Breast epithelium (tissue), 4 donors: ENCODE measurements at places on chromosomes 3 and 15.
A peak's percentile ranks its signal among the peaks of the same experiment; 100 is the strongest.

DNA sequence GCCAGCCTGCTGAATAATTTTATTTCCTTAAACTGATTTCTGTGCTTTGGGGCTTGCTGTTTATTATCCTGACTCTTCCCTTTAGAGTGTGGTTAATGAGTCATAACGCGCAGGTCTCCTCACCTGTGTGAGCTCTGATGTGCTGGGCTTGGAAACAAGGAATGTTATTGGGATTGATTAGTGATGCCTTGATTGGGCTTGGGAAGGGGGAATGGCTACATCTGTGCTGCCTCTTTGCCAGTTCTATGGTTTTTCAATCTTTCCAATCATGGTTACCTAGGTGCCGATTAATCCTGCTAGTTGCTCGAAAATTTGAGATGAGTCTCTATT, 161.0 kb downstream of the THSD4 start:
- no peak for DNase-seq

DNA sequence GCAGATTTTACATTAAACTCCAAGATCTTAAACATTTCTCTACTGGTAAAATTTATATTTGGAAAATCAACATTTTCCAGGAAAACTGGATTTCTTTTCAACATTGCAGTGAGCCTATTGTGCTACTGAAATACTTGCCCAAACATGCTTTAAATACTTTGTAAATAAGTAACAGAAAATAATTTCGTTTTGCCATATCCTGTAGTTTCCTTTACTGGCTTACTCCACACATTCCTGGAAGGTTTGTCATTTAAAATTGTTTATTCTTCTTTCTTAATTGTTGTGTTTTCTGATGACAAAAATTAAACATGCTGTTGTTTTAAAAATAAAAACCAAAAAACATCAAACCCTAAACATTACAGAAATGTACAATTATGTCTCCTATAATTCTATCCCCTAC, 22.0 kb downstream of the ACAD11 start:
- DNase-seq, result no peak

GRCh38 chr15:26023691-26024090, 160.6 kb upstream of the ATP10A start:
- DNase-seq, result no peak

DNA sequence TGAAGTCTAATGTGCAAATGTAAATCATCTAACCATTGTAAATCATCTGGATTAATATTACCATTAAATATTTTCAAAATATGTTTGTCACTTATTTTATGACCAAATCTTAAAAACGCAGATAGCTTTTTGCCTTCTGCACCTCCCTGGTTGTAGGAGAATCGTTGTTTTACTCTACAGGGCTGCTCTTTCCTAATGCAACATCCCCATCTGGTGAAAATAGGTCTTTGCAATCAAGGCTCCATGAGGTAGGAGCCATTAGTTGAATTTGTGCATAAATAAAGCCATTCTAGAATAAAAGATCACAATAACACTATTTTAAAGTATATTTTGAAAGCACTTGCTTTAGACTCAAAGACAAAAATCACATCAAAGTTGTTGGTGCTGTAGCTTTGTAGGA, 535.6 kb upstream of the AGTR1 start:
- no peak for DNase-seq

DNA sequence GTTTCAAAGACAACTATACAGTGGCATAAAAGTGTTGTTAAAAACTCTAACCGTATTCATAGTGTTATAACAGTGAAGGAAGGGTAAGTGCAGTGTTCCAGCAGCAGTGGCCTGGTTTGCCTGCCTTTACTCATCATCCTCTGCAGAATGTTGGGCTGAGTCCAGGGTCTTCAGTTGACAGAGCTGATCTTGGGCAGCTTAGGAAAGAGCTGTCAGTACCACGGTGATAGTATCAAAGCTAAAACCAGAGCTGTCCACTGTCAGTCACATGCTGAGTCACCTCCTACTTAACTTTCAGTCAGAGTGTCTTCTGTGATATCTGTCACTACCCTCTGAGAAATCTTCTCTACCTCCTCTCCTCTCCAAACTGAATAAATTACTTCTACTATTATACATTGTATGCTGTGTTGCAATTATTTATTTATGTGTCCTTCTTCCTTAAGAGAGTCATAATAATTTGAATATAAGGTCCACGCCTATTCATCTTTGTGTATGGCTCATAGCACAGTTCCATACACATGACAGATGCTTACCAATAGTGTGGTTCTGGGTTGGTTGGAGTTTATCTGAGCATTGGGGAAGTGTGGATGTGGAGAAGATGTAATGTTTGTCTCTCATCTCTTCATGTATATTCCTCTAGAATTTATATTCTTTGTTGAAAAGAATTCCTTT, 242.1 kb downstream of the ZIC1 start:
- DNase-seq, result no peak

- DNase-seq, result no peak
Observed at GRCh38 chr15:101035611-101036010, 116.5 kb downstream of the LRRK1 start.

GRCh38 chr15:27095886-27096624, 125.1 kb downstream of the GABRG3 start:
- no peak for DNase-seq

DNA sequence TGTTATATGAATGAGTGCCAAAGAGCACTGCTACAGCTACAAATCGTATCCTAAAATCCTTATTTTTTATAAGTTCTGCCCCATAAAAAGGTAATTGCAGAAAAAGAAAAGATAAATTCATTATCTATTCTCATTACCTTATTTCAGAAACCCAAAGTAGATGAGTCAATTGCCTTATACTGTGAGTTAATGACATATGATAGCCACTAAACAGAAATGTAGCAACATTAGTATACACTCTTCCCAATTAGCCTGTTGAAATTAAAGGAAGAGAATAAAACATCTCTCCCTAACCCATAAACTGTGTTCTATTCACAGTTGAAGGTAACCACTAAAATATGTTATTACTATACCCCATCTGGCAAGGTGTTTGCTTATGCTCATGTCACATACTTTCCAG, 11.0 kb downstream of the TBL1XR1 start:
- DNase-seq, result no peak

- DNase-seq, result no peak
Observed at GRCh38 chr15:89657686-89658200, 2.5 kb upstream of the KIF7 start.

DNA sequence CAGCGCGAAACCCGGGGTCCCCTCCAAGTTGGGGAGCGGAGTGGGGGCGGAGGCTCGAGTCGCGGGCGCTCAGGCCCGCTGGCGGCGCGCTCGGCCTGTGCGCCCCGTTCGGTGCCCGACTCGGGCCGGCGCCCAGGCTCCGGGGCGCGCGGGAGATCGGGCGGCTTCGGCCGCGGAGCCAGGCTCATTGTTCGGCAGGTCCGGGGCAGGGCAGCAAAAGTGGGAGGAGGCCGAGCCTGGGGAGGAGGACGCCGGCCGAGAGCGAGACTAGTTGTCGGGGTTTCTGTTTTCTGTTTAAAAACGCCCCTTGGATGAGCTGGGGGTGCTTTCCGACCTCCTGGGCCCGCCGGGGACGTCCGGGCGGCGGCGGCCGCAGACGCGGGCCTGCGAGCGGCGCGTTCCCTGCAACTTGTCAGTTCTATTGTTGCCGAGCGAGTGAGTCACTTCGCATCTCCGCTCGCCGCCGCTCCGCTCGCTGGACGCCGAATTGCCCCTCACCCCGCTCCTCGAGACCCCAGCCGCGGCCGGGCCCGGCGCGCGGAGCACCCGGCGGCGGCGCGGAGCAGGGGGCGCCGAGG, 676 bp downstream of the TCF12 start:
- DNase-seq, result peak; percentile 60

GRCh38 chr15:70867911-70868467, 14.0 kb upstream of the LARP6 start:
- DNase-seq, result no peak

DNA sequence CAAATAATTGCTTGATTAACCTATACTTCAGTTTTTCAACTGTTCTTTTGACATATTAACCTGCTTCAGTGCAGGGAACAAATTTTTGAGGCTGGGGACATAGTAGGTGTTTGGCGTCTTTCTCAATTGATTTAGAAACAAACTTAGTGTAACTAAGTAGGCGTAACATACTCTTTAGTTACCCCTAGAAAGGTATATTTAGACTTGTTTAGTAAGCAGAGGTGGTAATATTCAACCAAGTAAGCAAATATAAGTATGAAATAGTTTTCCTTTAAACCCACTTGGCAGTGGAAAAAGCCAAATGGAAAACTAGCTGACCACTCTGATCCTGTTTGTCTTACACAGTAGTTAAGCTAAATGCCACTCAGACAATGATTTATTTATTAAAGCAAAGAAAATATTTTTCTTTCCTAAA, 113.2 kb downstream of the MBNL1 start:
- no peak for DNase-seq
